ENCODE measurements at places on chromosomes 1 and 21. TPM values are rescaled to one million over a fixed set of nuclear protein-coding genes. Genes with fewer than 3 reads are reported as not detected.

DNA sequence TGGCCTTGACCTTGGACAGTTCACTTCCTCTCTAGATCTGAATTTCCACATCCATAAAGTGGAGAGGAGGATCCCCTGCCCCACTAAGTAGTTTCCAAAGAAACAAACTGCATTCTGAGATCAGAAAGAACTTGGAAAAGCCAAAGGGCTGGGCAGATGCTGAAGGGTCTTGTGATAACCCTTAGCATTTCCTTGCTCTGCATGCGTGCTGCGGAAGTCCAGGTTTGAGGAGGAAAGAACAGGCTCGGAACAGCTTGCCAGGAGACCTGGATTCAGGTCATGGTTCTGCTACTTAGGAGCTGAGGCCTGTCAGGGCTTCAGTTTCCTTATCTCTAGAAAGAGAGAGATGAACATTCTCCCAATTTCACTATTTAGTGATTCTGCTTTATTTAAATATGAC is 27.2 kb downstream of the IGFN1 start:
- no peak for DNase-seq

- DNase-seq: no peak
These were observed 4.6 kb upstream of the SLC6A9 start for GRCh38 chr1:44035726-44036408.

DNA sequence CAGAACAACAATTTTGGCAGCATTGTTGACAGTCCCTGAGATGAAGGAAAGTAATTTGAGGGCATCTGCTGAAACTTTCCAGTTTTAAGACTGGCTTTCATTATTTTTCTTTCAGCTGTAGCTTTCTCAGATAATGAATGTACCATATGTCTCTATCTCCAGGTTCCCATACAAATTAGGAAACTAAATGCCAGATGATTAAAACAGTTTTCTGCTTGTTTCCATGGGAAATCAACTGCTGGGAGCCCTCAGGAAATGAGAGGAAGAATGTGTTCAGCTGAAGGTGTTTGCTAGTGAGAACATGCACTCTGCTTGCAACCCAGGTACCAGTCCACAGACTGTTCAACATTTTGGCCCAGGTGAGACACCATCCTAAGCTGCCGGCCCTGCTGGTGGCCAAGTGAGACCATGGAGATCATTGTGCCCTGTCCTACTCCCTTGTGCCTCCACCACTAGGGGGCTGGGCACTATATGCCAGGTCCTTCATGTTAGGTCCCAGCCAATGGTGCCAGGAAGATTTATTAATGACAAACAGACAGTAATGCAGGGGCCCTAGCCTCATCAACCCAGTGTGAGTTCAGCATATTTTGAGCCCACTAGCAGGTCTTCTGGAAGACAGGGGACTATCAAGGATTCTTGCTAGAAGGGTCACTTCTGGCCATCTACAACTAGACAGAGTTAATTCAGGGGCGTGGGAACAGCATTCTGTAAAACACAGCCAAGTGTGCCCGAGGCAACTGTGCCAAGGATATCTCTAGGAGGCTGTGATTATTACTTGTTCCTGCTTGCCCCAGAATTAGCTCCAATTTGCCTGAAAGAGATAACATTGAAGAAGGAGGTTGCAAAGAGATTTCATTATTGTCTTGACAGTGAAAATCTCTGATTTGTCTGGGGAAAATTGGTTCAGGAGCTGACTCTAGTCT is 17.0 kb upstream of the LRRC8C start:
- DNase-seq: no peak

DNA sequence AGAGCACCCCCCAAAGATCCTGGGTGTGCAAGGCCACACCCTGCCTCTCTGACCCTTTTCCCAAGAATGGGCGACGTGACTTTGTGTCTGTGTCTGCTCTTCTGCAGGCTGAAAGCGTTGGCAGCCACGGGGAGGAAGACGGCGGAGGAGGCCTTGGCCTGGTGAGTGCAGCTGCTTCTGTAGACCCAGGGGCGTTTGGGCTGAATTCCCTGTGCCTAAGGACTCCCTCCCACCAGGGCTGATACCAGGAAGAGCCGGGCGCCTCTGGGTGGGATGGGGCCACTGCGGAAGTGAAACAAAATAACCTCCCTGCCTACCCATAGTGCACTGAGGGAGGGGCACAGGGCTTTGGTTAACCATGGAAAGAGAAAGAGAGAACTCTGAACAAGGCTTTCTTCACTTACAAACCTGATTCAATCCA is 2.5 kb downstream of the UBASH3A start:
- no peak for DNase-seq

DNA sequence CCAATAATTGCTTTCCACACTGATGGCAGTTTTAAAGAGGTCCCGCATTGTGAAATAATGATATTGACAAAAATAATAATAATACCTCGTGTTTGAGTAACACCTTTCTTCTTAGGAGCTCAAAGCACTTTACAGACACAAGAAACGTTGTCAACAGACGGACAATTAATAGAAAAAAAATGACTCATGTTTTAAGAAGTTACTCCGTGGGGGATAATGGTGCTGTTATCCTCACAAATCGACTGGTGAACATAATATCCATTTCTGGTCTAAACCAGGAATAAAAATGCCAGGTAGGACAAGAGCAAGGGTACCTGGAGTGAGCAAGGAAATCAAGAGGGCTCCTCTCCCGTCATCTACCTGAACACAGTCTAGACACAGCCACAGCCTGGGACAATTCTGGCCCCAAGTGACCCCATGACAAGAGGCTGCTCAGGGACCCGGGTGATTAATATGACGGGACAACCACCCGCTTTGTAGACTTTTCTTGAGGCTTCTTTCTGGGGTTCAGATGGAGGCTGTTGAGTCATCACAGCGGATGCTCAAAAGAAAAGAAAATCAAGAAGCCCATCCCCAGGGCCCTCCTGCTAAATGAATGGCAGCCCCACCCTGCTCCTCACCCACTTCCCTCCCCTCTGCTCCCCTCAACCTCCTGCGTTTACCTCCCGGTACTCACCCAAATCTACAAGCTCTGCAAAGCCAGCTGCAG is 146.2 kb upstream of the IRF2BP2 start:
- no peak for DNase-seq

DNA sequence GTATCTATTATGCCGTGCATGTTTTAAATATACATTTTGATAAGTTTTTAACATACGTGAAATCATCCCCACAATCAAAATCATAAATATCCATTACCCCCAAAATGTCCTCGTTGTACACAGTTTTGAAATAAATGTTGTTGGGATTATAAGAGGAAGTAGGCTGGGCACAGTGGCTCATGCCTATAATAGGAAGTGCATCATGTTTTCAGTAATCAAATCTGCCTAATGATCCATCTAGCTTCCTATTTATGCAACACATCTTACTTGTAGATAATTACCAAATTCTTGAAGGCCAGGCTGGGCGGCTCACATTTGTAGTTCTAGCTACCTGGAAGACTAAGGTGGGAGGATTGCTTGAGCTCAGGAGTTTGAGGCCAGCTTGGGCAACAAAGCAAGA is 15.0 kb upstream of the IFNGR2 start:
- DNase-seq: no peak

DNA sequence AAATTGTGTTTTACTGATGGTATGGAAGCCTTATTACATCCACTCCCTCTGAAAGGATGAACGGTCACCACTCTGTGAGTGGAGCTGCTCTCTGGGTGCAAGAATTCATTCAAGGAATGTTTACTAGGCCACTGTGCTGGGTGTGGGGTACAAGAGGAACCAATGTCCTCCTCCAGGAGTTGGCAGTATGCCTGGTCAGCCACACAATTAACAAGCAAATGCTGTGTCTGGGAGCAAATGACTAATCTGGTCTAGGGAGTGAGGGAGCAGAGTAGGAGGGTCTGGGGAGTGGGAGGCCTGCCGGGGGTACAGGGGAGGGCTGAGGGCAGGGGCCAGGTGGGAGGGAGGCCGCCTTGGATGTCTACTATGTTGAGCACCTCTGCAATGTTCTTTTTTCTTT is 27.2 kb upstream of the TDRD10 start:
- DNase-seq: no peak

DNA sequence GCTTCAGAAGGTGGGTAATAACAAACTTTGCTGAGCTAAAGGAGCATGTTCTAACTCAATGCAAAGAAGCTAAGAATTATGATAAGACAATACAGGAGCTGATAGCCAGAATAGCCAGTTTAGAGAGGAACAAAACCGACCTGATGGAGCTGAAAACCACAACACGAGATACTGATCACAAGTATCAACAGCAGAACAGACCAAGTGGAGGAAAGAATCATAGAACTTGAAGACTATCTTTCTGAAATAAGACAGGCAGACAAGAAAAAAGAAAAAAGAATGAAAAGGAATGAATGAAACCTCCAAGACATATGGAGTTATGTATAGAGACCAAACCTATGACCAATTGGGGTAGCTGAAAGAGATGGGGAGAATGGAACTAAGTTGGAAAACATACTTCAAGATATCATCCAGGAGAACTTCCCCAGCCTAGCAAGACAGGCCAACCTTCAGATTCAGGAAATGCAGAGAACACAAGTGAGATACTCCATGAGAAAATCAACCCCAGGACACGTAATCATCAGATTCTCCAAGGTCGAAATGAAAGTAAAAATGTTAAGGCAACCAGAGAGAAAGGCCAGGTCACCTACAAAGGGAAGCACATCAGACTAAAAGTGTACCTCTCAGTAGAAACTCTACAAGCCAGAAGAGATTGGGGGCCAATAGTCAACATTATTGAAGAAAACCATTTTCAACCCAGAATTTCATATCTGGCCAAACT is 20.5 kb downstream of the CD84 start:
- no peak for DNase-seq

DNA sequence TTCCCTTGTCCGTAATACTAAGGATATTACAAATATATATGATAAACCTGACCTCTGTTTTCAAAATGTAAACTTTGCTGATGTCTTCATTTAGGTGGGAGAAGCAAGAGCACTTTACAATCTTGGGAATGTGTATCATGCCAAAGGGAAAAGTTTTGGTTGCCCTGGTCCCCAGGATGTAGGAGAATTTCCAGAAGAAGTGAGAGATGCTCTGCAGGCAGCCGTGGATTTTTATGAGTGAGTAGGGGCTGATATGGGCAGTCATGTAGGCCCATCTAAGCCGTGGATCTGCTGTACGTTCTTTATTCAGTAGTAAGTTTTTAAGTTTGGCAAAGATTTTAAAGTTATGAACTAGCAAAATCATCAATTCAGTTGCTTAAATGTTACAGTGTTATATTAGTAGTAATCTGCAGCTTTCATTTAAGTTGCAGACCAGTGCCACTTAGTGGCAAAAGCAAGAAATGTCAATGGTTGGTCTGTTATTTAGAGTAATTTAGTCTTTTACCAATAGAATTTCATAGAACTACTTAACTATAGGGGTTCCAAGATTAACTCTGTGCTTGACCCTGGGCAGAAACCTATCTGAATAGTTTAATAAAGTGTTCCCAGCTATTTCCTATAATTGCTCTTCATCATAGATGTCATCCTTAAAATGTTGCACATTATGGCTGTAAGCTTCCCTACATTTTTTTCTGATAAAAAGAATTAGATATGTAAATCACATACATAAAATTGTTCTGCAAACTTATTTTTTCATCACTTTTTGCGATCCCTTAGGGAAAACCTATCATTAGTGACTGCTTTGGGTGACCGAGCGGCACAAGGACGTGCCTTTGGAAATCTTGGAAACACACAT is 21.3 kb downstream of the GPSM2 start:
- DNase-seq: no peak

- no peak for DNase-seq
These were observed 101.2 kb upstream of the ERG start for GRCh38 chr21:38599381-38599975.

GRCh38 chr1:89690595-89690994 is 57.7 kb downstream of the LRRC8C start:
- no peak for DNase-seq

- no peak for DNase-seq
These were observed 1046.0 kb downstream of the MRPL39 start for GRCh38 chr21:24561291-24561690.

- DNase-seq: no peak
These were observed 283.1 kb downstream of the PLPP3 start for GRCh38 chr1:56295949-56296929.

- no peak for DNase-seq
These were observed 56.6 kb upstream of the PPP2R5A start for GRCh38 chr1:212228591-212229119.

GRCh38 chr1:215141460-215141859 is 58.9 kb downstream of the KCNK2 start:
- no peak for DNase-seq

- peak; percentile 60 for DNase-seq
These were observed 22.9 kb upstream of the LDLRAP1 start for GRCh38 chr1:25520446-25521061.

DNA sequence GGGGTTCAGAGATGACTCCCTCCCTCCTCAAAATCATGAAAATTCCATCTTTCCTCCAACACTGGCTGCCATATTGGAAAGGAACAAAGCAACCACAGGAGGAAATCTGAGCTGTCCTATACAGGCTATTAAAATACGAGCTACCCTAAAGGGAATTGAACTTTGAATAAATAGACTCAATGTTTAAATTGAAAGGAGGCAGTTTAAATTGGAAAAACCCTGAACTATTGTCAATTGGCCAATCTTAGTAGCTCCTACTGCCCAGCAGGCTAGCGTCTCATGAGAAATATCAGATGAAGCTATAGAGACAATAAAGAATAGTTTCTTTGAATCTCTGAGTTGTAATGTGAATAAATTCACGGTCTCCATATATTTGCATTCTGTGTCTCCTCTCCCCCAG is 85.4 kb upstream of the KCNE2 start:
- no peak for DNase-seq

- DNase-seq: peak; percentile 45
These were observed at the start of gene ACTN2 for GRCh38 chr1:236685917-236686814. TSS of gene ACTN2 (plus strand) at chr1:236686499. CDS start at chr1:236686674, 175 bp downstream.

GRCh38 chr1:185483664-185484450 is 166.8 kb upstream of the IVNS1ABP start:
- no peak for DNase-seq

- no peak for DNase-seq
These were observed 41.4 kb downstream of the MRPL37 start for GRCh38 chr1:54241364-54241763.

- DNase-seq: peak; percentile 41
These were observed 1.1 kb upstream of the MAP7D1 start for GRCh38 chr1:36154765-36155407.

GRCh38 chr1:69312055-69312732 is 255.5 kb upstream of the LRRC7 start:
- no peak for DNase-seq

GRCh38 chr1:52978045-52978444 is 51.0 kb downstream of the SCP2 start:
- no peak for DNase-seq

- no peak for DNase-seq
These were observed 216.6 kb downstream of the PLA2G4A start for GRCh38 chr1:187045371-187045770.

- DNase-seq: no peak
These were observed 15.9 kb upstream of the SKI start for GRCh38 chr1:2212274-2212531.

Gene ZNF691
- total RNA-seq: 19.1 TPM

Gene SLAMF8
- total RNA-seq: not detected

Gene CD5L
- not detected for total RNA-seq

Gene PTPN14
- total RNA-seq: 26.4 TPM

Gene L1TD1
- total RNA-seq: 10.1 TPM

Gene SHISAL2A
- 0.65 TPM for total RNA-seq

Gene LRRC71
- total RNA-seq: not detected

Gene CD1D
- total RNA-seq: not detected

Gene DCDC2B
- not detected for total RNA-seq

Gene CHI3L1
- not detected for total RNA-seq

Gene LYPLA2
- total RNA-seq: 88.9 TPM

Gene C1orf185
- total RNA-seq: not detected

Gene CTXND2
- total RNA-seq: not detected

Gene CACNA1S
- total RNA-seq: 0.07 TPM

Measured in neural crest cell (in vitro differentiated cells).